ENCODE measurements at places on chromosomes 5 and 9.

DNA sequence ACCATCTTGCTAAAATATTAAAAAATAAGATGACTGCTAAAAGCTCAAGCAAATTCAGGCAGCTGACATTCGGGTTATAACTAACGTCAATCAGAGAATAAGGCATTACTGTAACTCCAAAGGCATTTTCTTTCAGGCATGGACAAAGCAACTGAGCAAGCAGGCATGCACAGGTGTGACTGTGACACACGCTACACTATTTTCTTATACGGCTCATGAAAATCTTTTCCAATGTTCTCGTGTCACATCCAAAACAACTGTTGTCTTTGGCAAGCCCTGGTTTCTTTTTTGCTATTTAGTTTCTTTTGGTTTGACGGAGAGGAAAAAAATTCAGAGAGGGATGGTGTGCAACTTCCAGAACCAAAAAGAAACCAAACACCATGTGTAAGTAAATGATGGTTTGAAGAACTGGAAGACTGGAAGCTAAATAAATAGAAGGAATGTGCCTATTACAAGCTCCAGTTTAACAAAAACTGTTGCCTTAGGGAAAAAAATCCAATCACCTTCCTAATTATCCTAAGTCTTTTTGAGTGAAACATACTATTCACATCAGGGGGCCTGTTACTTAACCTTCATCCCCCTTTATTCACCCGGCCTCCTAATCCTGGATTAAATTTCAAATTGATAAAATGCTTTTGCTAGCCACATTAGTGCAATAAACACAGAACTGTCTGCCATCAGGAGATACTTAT, 277.6 kb downstream of the PSAT1 start:
- DNase-seq: no peak

GRCh38 chr5:180807046-180807445, 4.4 kb upstream of the MGAT1 start:
- no peak for DNase-seq

GRCh38 chr5:40486437-40487275, 193.1 kb upstream of the PTGER4 start:
- DNase-seq: no peak

GRCh38 chr9:113187929-113188595, 33.0 kb downstream of the FKBP15 start:
- DNase-seq: no peak

GRCh38 chr5:15585128-15585527, 85.1 kb downstream of the FBXL7 start:
- DNase-seq: no peak

Measured in HuH-7.5 (cell line).